Astrocyte of the spinal cord (primary cell): ENCODE measurements at places on chromosomes 7 and 10.
A peak's percentile ranks its signal among the peaks of the same experiment; 100 is the strongest.

DNA sequence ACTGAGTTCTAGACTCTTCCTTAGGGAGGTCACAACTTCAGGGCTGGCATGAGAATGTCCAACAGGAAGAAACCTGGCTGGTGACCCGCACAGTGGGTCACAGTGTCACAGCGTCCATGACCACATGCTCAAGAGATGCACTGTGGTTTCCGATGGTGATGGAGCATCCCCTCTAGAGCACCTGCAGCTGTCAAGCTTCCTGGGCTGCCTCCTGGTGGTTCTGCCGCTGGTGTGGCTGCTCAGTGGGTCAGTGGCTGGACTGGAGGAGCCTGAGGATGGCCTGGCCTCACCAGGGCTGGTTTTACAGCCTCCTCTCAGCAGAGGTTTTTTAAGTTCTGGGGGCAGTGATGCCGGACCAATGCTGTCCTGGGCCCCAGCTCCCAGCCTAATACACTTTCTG lies 149.3 kb downstream of the SH3PXD2A start:
- DNase-seq: no peak

DNA sequence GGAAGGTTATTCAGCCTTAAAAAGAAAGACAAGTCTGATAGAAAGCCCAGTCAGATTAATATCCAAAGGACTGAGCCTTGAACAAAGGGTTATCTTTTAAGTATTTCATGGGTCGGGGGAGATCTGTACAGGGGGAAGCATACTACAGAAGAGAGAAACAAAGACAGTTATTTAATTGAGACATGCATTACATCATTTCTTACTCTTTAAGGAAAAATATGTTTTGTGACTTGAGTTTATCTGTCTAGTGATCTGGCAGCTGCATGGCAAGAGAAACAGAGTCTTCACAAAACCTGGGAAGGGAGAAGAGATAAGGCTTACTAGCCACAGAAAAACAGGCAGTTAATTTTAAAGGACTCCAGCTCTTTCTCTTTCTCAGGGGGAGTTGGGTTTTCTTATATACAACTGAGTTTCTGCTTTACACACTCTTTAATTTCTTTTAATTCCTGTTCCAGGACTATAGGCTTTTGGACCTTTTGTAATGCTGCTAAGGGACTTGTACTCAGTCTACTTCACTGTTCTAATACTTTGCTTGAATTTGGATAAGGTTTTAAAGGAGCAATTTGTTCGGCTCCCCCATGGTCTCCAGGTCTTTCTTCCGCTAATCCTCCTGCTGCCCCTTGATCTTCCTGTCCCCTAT lies 20.9 kb upstream of the CYP3A43 start:
- no peak for DNase-seq

- no peak for DNase-seq
These were observed 54.4 kb downstream of the ARMH3 start for GRCh38 chr10:102001435-102002068.

DNA sequence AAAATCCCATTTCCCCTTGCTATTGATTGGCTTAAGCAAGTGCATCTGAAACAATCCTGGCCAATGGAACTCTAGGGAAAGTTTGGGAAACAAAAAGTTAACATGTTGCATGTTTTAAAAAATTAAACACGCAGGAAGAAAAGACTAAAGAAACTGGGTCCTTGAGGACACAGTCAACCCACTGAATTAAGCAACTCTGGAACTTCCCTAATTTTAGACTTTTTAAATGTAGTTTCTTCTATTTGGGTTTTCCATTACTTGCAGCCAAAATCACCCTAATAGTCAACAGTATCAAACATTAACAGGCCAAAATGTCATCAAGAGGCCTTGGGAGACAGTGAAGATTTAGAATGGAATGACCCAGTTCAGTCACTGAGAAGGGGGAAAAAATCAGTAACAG lies 40.6 kb downstream of the OSBPL3 start:
- DNase-seq: no peak

DNA sequence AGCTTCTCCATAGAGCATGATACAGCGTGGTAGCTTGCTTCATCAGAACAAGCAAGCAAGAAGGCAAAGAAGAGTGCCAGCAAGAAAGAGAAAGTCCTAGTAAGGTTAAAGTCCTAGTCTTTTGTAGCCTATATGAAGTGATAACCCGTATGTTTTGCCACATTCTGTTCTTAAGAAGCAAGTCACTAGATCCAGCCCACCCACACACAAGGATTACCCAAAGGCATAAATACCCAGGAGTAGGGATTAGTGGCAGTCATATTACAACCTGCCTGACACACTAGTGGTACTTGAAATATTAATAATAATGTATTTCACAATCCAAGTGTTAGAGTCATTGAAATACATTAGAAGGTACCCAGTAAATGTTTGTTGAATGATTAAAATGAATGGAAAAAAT lies 285.5 kb downstream of the HPSE2 start:
- no peak for DNase-seq

- no peak for DNase-seq
These were observed 1260.3 kb downstream of the XPNPEP1 start for GRCh38 chr10:108662975-108663374.

DNA sequence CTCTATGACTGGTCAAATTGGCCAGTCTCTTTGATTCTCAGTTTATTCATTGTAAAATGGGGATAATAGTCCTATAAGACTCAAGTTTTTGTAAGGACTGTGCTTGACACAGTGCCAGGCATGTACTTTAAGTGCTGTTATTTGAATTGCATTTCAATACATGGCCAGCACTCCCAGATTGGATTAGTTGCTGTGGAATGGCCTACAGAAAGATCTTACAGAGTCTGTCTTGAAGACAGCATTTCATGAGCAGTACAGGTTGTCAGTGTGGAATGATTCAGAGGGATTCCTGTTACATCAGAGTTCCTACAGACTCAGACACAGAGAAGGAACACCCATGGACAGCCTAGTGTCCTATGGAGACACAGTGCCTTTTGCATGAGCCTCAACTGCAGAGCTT lies 238.1 kb upstream of the BMPER start:
- DNase-seq: peak; percentile 24

GRCh38 chr10:1641402-1641801 lies 95.9 kb downstream of the ADARB2 start:
- DNase-seq: no peak

- no peak for DNase-seq
These were observed 50.7 kb upstream of the RPA3 start for GRCh38 chr7:7768977-7769709.

- DNase-seq: peak; percentile 36
These were observed 35.8 kb downstream of the NSUN6 start for GRCh38 chr10:18615618-18616017.
